ENCODE measurements at places on chromosomes 3 and 15.
A peak's percentile ranks its signal among the peaks of the same experiment; 100 is the strongest.

GRCh38 chr15:31472636-31473384 lies 146.2 kb downstream of the KLF13 start:
- peak; percentile 84 for DNase-seq

DNA sequence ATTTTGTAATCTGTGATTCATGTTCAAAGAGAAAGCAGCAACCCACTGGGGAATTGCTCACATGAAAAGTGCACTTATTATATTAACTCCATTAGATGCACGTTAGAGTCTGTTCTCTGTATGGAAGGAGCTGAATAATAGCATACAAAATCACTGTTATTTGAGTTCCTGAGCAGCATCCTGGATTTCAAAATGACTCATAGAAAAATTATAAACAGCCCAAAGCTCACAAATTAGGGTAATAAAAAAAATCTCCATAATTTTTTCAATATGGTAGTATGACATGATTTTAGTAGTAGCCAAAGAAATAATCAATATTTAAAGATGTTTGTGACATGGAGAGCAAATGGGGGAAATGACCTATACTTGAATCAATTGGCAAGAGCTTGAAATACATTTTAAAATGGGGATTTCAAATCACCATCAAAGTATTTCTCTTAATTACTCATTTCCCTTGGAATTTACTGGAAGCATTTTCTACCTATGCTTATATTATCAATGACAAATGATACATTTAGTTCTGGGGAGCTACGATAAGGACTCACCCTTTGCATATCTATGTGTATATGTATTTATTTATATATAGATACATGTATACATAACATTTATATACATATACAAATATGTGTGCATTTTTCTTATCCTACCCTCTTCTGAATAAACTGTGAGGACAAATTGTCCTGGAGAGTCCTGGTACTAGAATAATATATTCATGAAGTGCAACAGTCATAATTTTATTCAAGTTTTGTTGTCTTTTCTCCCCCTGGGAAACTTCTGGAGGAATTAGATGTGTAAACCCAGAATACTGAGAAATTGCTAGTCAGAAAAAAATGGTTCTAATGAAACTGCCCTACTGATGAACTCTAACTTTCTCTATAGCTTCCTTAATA lies 116.3 kb downstream of the RPL22L1 start:
- no peak for DNase-seq

- no peak for DNase-seq
These were observed 86.6 kb downstream of the FOXB1 start for GRCh38 chr15:60090747-60091146.

DNA sequence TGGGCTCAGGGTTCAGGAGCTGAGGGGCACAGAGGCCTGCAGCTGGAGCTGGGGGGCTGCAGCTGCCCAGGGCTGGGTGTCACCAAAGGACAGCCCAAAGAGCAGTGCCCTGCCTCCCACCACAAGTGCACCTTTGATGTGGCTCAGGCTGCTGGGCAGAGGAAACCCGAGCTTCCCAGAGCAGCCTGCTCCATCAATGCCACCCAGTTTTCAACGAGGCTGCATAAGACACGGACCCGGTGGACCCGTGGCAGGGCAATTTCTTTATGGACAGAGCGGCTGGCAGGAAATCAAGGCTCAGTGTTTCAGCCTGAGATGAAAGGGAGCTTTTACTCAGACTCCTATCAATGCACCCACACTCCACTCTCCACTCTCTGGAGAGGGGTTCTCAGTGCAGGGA lies 18.7 kb downstream of the SEMA5B start:
- DNase-seq: no peak

DNA sequence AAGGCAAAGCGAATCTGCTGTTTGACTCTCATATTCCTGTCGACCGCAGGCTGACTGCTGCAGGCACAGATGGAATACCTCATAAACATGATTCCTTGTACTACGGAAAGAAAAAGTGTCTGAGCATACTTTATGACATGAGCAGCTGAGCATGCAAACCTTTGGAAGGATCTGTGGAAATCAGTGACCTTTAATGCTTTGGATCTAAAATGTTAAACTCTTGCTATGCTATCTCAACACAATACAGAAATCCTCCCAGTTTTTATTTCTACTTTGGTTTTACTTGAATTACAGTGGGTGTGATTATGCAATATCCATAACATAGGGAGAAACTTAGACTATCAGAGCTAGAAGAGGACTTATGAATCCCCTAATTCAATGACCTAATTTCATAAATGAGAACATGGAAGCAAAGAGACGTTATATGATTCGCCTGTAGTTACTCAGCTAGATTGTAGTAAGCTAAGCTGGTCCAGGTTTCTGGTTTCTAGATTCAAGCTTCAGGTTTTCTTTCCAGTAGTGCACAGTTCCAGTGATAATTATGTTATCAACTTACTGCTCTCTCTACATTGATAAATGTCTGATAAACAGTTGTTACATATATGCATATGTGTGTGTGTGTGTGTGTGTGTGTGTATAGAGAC lies 127.6 kb upstream of the GBE1 start:
- no peak for DNase-seq

GRCh38 chr3:132457286-132457685 lies 40.0 kb downstream of the DNAJC13 start:
- no peak for DNase-seq

- DNase-seq: no peak
These were observed 70.2 kb downstream of the FOXB1 start for GRCh38 chr15:60074181-60074885.

DNA sequence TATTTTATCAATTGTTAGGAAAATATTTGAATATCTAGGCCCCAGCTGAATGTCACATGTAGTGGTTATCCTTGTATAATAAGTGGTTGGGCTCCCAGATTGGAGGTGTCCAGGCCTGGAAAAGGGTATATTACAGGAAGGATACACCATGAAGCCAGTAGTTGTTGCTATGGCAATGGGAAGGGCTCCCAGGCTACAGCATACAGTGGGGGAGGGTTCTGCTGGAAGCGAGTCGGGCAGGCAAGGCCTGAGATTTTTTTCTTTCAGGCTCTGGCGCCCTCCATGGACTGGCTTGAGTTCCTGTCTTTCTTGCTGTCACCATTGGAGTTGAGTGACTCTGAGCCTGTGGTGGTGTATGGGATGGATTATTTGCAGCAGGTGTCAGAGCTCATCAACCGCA lies 8.9 kb downstream of the ECE2 start:
- peak; percentile 66 for DNase-seq

GRCh38 chr15:86444527-86444926 lies 364.9 kb downstream of the AGBL1 start:
- no peak for DNase-seq

DNA sequence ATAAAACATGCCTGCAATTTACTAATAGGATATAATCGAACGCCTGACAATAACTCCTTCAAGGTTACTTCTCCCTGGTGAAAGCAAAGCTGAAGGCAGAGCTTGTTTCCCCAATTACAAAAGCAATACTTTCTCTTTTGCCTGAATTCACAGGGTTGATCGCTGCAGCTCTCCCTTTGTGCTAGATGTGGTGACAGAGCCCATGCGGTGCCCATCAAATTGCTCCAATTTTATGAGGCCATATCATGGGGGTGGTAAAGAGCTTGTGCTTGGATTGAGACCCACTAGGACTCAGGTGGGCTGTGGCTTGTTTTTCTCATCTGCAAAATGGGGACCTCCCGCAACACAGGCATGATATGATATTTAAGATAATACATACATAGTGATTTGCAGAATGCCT lies 143.4 kb downstream of the GREM1 start:
- DNase-seq: no peak

Measured in GM13976 (cell line).